Gastrocnemius medialis (tissue), 4 donors: ENCODE measurements at places on chromosomes 5 and 9.

DNA sequence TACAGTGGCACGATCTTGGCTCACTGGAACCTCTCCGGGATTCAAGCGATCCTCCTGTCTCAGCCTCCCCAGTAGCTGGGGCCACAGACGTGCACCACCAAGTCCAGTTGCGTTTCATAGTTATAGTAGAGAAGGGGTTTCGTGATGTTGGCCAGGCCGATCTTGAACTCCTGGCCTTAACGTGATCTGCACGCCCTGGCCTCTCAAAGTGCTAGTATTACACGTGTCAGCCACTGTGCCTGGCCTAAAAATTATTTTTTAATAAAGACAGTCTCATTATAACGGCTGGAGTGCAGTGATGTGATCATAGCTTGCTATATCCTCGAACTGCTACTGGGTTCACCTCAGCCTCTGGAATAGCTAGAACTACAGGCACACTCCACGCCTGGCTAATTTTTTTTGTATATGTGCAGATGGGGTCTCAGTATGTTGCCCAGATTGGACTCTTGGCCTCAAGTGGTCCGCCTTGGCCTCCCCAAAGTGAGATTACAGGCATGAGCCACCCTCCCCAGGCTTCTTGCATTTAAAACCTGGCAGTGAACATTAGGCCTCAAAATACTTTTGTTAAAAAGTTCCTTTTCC lies 4.4 kb downstream of the NPM1 start:
- no peak for DNase-seq
- no peak overlapping the region for H3K27ac ChIP-seq
- peaks cover 44% of the 10 kb centered on the region for H3K4me1 ChIP-seq
- no peaks in the 10 kb centered on the region for H3K27me3 ChIP-seq
- peaks cover 42% of the 10 kb centered on the region for H3K36me3 ChIP-seq

DNA sequence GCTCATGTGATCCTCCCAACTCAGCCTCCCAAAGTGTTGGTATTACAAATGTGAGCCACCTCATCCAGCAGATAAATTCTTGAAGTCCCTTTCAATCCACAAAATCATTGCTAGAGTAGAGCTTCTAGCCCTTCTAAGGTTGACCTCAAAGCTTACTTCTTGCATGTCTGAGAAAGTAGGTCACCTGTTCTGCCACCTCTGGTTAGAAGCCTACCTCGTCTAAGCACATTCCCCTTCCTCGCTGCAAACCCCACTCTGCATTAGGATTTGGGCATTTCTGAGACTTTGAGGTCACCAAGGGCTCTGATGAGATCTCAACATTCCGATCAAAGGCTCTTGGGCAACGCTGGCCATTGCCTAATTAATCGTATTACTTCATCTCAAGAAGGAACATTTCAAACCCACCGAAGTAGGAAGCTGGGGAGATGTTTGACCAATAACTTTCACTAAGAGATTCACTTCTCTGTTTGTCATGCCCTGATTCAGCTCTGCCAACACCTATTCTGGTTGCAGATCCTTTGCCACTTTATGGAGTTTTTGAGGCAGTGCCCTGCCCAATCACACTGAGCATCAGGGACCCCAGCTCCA lies 8.6 kb downstream of the ADAM19 start:
- H3K4me3 ChIP-seq: no peak overlapping the region
- H3K36me3 ChIP-seq: no peaks in the 10 kb centered on the region
- no peak overlapping the region for H3K27ac ChIP-seq
- no peak for DNase-seq

GRCh38 chr5:149762958-149763630 lies 33.0 kb downstream of the PPARGC1B start:
- H3K27ac ChIP-seq: no peak overlapping the region
- no peak for DNase-seq
- no peak overlapping the region for H3K4me3 ChIP-seq

GRCh38 chr5:112958093-112959088 lies 18.2 kb upstream of the DCP2 start:
- peaks cover 31% of the 10 kb centered on the region for H3K4me1 ChIP-seq
- no peaks in the 10 kb centered on the region for H3K27me3 ChIP-seq
- no peak overlapping the region for H3K4me3 ChIP-seq
- no peaks in the 10 kb centered on the region for H3K36me3 ChIP-seq

DNA sequence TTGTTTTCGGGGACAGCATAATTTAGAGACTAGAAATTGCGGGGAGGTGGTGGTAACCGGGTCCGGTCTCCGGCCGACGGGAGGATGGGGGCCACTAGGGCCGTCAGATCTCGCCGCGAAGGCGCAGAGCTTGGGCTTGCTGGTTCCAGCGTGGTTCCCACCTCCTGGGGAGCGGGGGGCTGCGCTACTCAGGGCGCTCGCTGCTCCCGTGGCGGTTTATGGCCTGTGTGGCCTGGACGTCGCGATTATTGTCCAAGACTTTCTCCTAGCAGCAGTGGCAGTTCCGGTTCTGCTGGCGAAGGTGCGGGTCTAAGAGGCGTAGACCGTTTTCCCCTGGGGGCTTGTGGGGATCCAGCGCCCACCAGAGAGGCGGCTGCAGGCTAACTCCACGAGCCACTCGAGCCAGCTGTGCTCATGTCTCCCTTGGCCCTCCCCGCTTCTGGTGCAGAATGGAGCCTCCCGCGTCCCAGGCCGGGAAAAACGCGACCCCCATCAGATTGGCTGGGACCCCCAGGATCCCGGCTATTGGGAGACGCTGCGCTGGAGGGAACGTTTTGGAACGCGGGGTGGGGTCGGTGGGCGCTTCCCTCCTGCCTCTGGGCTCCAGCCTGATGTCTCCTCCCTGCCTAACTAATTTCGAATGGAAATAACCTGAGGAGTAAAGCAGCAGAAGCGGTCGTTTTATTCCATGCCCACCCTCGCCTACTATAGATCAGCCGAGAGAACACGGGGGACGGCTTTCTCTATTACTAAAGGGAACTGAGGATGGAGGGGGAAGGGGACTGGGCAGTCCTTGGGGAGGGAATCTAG lies 87.1 kb downstream of the ENTREP1 start:
- H3K4me1 ChIP-seq: no peaks in the 10 kb centered on the region
- no peak overlapping the region for H3K4me3 ChIP-seq
- peak overlapping the region; percentile 60 for H3K27ac ChIP-seq
- no peak for DNase-seq
- no peaks in the 10 kb centered on the region for H3K36me3 ChIP-seq

DNA sequence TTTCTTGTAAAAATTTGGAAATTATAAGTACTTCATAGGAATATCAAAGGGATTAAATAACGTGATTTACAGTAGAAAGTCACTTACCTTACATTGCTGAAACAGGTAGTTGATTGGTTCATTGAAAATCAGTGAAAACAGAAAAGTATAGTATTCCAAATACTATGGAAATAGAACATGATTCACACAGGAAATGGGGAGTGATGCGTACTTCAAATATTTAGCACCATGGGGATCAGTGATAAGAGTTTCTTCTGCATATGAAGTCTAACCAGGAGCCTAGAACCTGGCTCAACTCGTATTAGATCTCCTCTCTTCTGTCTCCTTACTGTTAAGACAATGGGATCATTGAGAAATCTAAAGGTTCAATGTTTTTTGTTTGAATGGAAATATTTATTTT lies 133.3 kb downstream of the FAM174A start:
- no peaks in the 10 kb centered on the region for H3K36me3 ChIP-seq
- DNase-seq: no peak
- no peak overlapping the region for H3K4me3 ChIP-seq
- no peaks in the 10 kb centered on the region for H3K4me1 ChIP-seq

- DNase-seq: no peak
- no peak overlapping the region for H3K27ac ChIP-seq
- no peaks in the 10 kb centered on the region for H3K36me3 ChIP-seq
- peaks cover 23% of the 10 kb centered on the region for H3K4me1 ChIP-seq
- H3K4me3 ChIP-seq: no peak overlapping the region
Observed at GRCh38 chr5:75524071-75524470, 12.4 kb downstream of the POLK start.

GRCh38 chr9:137499858-137500661 lies 40.9 kb upstream of the NSMF start:
- no peak overlapping the region for H3K27ac ChIP-seq
- H3K4me3 ChIP-seq: no peak overlapping the region
- H3K27me3 ChIP-seq: no peaks in the 10 kb centered on the region

DNA sequence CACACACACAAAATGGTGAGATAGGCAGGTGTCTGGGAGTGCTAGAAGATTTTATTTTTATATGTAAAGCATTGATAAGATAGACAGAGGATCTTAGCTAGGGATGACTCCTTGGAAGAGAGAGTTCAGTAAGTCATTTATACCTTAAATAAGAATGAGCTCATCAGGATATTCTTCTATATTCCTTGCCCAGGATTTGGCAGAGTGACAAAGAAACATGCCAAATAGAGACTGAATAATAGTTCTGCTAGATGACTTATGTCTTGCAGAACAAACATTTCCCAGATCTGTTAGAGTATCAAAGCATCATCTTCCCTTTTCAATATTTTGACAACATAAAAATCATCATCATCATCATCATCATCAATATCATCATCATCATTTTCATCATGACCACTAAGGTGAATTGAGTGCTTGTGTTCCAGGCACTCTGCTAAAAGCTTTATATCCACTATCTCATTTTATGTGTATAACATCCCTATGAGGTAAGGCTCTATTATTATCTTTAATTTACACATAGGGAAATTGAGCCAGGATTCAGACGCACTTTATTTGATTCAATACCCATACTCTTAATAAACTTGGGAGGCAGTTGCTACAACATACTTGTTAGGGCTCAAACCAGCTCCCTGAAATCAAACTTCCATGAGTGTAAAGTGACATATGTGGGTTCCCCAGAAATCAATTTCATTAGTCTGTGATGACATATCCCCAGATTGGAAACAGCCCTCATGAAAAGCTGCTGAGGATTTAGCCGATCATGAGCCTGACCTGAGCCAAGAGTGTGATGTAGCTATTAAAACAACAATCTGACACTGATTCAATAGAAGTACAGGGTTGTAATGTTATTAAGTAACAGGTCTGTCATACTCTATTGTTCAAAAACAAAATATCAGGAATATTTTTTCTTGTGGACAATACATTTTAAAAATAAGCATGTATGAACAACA lies 176.3 kb upstream of the SEMA6A start:
- H3K36me3 ChIP-seq: no peaks in the 10 kb centered on the region
- no peaks in the 10 kb centered on the region for H3K27me3 ChIP-seq
- no peak overlapping the region for H3K27ac ChIP-seq
- H3K4me1 ChIP-seq: no peaks in the 10 kb centered on the region
- H3K4me3 ChIP-seq: no peak overlapping the region

- no peak overlapping the region for H3K27ac ChIP-seq
- no peaks in the 10 kb centered on the region for H3K36me3 ChIP-seq
- no peaks in the 10 kb centered on the region for H3K4me1 ChIP-seq
- DNase-seq: no peak
- H3K4me3 ChIP-seq: no peak overlapping the region
Observed at GRCh38 chr5:139251281-139251687, 42.3 kb upstream of the MATR3 start.

DNA sequence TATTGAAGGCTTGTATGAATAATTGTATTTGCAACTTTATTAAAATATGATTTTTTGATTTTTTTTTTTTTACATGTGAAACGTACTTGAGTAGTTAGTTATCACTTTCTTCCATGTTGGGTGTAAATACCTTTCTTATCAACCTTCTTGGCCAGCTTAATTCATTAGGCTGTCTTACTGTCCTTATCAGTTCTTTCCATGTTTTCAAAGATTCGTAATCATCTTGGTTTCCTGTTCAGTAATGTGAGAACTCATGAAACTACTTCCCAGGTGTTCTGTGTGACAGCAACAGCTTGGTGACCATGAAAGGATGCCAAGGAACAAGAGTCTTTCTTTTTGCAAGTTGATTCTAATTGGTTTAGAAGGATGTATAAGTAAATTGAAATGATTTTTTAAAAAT lies 100.0 kb downstream of the ADGRV1 start:
- H3K36me3 ChIP-seq: no peaks in the 10 kb centered on the region
- no peak for DNase-seq
- no peaks in the 10 kb centered on the region for H3K27me3 ChIP-seq
- H3K4me1 ChIP-seq: no peaks in the 10 kb centered on the region
- no peak overlapping the region for H3K4me3 ChIP-seq

DNA sequence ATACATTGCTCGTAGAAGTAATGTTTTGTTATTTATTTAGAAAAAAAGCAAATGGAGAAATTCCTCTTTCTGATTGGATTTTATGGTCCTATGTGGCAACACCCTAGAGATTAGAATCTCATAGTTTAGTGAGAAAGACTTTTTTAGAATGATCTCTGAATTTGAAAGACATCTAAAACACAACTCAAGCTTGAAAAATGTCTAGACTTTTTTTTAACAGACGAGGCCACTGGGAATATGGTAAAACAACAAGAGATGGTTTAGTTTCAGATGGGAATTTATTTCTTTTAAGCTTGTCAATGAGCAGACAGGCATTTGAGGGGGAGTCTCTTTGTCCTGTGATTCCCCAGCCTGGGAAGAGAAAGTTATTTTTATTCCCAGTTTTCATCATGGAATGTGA lies 122.1 kb downstream of the NTRK2 start:
- no peaks in the 10 kb centered on the region for H3K27me3 ChIP-seq
- H3K4me3 ChIP-seq: no peak overlapping the region
- DNase-seq: no peak
- H3K4me1 ChIP-seq: no peaks in the 10 kb centered on the region
- H3K36me3 ChIP-seq: no peaks in the 10 kb centered on the region
- H3K27ac ChIP-seq: no peak overlapping the region

- no peaks in the 10 kb centered on the region for H3K4me1 ChIP-seq
- H3K36me3 ChIP-seq: no peaks in the 10 kb centered on the region
Observed at GRCh38 chr9:92097997-92098482, 17.2 kb downstream of the SPTLC1 start.

DNA sequence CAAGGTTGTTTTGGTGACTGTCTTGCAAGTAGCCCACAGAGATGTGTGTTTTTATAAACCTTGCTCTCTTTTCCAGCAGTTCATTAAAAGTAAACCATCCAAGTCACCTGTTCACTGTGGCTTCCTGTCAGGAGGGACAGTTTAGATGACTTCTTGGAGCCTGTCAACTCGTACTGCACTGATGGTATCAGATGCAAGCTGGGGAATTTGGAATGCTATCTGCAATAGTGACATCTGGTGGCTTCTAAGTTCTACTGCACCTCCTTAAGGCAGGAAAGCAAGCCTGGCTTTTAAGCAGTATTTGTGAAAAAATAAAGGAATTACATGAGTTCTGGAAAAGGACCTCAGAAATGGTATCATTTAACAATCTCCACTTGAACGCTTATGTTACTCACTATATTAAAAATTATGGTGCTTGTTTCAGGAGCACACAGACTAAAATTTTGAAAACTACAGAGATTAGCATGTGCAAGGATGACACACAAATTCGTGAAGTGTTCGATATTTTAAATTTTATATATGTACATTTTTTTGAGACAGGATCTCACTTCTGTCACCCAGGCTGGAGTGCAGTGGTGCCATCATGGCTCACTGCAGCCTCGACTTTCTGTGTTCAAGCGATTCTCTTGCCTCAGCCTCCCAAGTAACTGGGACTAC lies 164.0 kb downstream of the TTC39B start:
- peaks cover 9% of the 10 kb centered on the region for H3K4me1 ChIP-seq
- no peaks in the 10 kb centered on the region for H3K27me3 ChIP-seq
- no peak overlapping the region for H3K27ac ChIP-seq
- no peak for DNase-seq

- H3K4me1 ChIP-seq: no peaks in the 10 kb centered on the region
- H3K27me3 ChIP-seq: no peaks in the 10 kb centered on the region
Observed at GRCh38 chr9:98363644-98364043, 108.2 kb upstream of the TBC1D2 start.
